Activated CD4-positive, alpha-beta T cell treated with anti-CD3 and anti-CD28 coated beads, Interleukin-2, amount 50 U/mL, for 24 hours (primary cell): ENCODE measurements at places on chromosomes 13 and 19.
A peak's percentile ranks its signal among the peaks of the same experiment; 100 is the strongest.

- no peak for DNase-seq
Observed at GRCh38 chr19:57771417-57771816, 1.9 kb downstream of the ZNF586 start.

DNA sequence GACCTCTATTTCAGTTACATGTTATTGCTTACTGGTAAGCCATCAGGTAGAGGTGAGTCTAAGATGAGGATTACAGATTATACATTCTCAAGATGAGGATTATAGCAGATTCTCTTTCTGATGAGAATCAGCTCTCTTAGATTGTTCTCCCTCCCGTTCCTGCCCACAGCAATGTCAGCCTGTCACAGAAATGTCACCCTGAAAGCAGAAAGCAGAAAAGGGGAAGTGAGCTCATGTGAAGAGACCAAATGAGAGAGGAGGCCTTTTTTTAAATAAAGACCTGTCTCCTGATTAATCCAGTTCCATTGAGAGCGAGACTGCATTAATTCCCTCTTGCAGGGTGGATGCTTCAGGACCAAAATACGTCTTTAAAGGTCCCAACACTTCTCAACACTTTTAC lies 445.6 kb downstream of the KCTD12 start:
- no peak for DNase-seq

- DNase-seq: no peak
Observed at GRCh38 chr13:43478211-43478610, 308.6 kb downstream of the ENOX1 start.

DNA sequence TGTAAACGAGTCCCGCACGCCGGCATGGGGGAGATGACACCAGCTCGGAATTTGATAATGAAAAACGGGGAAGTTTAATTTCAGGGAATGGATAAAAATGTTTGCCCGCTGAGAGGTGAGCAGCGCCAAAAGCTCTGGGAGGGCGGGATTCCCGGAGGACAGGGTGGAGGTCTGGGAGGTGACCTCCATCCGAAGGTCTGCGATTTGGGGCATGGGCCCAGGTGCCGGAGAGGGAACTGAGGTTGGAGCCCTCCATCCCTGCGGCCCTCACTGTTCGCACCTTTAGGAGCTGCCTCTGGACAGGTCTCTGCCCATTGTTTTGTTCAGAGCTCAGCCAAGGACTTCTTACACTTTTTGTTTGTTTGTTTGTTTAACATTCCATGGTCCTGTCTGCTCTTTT lies 129.8 kb downstream of the URI1 start:
- no peak for DNase-seq

- peak; percentile 48 for DNase-seq
Observed at GRCh38 chr19:38361633-38362075, 12.7 kb upstream of the PSMD8 start.

DNA sequence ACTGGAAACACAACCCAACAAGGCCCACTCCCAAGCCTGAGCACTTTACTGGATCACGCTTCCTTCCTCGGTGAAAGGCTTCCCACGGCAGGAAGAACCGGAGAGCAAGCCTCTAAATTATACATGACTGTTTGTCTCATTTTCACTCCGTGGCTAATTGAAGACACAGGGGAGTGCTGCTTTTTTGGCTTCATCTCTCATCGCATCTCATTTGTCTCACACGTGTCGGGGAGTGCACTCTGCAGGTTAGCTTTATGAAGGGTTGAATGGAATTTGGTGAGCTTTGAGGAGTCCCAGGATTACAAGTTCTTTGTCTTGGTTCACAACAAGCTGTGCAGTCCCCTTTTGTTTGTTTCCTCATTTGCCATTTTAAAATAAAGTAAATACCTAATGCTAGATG lies 544.6 kb downstream of the GPC6 start:
- DNase-seq: no peak

GRCh38 chr13:94178625-94179244 lies 300.7 kb downstream of the DCT start:
- DNase-seq: no peak

DNA sequence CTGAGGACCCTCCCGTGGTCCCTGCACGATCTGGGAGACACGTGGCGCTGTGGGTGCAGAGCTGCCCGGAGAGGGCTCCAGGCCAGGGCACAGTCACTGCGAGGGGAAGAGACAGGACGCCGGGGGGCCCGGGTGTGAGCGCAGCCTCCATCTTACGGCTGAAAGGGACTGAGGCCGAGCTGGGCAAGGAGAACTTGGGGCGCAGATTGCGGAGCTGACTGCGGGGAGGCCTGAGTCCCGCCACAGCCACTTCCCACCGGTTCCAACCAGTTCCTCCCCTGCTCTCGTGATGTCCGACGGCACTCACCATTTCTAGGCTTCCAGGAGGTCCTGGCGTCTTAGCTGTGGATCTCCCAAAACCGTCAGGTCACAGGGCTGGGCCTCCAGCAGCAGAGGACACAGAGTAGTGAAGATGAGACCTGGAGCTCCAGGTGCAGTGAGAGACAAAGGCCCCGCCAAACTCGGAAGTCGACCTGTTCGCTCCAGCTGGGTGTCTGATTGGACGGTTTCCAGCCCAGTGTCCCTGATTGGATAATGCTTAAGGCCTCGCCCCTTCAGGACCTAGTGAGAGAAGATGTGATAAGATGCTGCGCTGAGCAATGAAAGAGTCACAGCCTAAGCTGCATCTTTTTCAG lies 4.8 kb upstream of the ZNF253 start:
- DNase-seq: peak; percentile 29

- no peak for DNase-seq
Observed at GRCh38 chr19:6577476-6578125, 13.3 kb downstream of the CD70 start.

- no peak for DNase-seq
Observed at GRCh38 chr19:39205449-39205764, 1.3 kb upstream of the SYCN start.

DNA sequence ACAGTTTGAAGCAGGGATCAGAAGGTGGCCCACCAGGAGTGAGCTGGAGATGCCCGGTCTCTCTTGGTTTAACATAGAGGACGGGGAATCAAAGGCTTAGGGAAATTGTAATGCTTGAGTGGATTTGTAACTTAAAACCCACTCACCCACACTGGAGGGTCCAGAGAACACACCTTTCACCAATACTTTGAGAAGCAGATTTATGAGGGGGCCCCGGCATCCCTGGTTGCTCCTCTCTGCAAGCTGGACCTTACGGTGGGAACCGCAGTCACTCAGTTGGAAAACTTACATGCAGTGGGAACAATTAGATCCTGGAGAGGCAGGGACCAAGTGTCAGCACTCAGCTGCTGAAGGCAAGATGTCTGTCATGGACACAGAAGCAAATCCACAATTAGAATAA lies 20.5 kb downstream of the PPP5C start:
- no peak for DNase-seq

GRCh38 chr13:111920932-111921705 lies 145.8 kb upstream of the SOX1 start:
- DNase-seq: no peak

- no peak for DNase-seq
Observed at GRCh38 chr19:12838182-12838885, at the start of gene MAST1. MAST1 (plus strand) TSS chr19:12838515; CDS start chr19:12838573, 58 bp downstream.

GRCh38 chr13:98664510-98664909 lies 87.6 kb upstream of the STK24 start:
- no peak for DNase-seq

- DNase-seq: peak; percentile 89
Observed at GRCh38 chr19:1863638-1864479, 480 bp upstream of the KLF16 start.

DNA sequence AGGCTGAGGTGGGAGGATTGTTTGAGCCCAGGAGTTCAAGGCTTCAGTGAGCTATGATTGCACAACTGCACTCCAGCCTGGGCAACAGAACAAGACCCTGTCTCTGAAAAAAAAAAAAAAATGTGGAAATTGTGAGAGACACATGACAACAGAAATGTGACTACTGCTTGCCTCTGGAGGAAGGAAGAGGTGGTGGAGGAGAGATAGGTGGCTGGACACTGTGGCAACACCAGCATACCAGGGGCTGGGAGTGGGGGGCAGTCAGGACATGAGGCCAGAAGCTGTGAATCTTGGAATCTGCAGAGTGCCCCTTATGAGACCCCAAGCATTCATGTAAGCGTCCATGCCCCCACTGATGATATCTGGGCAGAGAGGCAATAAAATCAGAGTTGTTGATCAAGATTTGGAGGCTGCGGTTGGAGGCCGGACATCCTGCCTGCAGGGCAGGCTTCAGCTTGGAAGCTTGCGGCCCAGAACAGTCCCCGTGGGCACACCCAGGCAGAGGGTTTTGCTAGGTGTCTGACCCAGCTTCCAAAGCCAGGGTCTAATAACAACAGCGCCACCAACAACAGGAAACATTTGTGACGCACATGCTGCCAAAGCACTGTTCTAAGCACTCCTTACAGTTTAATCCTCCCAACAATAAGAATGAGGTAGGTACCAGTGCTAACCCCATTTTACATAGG lies 16.9 kb downstream of the FAM187B start:
- DNase-seq: no peak

DNA sequence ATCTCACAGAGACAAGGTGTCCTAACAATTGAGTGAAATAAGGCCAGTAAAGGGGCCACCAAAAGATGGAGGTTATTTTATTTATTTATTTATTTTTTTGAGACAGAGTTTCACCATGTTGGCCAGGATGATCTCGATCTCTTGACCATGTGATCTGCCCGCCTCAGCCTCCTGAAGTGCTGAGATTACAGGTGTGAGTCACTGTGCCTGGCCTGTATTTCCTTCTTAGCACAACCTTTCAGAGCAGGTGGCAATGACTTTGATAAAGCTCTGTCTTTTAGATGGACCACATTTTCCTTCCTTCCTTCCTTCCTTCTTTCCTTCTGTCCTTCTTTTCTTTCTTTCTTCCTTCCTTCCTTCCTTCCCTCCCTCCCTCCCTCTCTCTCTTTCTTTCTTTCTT lies 11.0 kb upstream of the DOCK6 start:
- DNase-seq: no peak

DNA sequence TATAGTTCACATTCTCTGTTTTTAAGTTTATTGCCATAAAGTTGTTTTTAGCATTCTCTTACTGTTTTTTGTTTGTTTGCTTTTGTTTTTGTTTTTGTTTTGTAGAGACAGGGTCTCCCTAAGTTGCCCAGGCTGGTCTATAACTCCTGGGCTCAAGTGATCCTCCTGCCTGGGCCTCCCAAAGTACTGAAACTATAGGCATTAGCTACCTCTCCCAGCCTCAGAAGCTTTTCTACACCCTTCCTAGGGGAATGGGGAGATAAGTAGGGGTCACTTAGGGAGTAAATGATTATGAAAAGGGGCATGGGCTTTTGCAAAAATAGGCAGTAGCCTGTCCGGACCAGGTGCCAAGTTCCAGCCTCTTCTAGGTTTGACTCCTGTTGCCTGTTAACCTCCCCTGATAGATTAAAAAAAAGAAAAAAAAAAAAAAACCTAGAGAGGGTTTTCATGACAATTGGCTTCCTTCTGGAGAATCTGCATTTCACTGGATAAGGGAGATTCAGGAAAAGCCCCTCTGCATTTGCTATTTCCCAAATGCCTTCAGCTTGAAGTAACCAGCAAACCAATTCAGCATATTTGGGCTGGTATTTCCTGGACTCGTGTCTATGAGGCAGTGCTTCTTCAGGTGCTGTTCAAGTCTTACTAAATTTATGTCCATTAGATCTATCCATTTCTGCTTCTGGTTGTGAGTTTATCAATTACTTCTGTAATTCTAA lies 216.8 kb downstream of the TM9SF2 start:
- no peak for DNase-seq
